Stimulated activated CD8-positive, alpha-beta memory T cell treated with anti-CD3 and anti-CD28 coated beads, Interleukin-7, amount 100 ng/mL, for 1 hour (primary cell): ENCODE measurements at places on chromosomes 12 and 14.

- DNase-seq: no peak
Observed at GRCh38 chr12:57164966-57165625, 17.7 kb upstream of the LRP1-AS start.

DNA sequence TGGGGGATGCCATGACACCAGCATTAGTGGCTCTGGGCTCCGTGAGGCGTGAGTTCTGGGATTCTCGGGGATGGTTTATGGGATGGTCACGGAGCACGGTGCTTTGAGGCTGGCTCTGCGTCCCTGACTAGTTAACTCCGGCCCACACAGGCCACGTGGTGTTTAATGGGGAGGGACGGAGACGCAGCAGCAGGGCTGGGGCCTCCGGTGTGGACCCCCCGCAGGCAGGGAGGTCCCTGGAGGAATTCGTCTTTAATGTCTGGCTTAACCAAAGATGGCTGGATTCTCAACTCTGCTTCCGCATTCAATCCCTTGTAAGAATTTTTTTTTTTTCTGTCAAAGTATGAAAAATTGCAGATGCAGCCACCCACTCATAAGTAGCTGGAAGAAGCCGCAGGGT lies 86.4 kb upstream of the RFLNA start:
- DNase-seq: no peak

GRCh38 chr14:50773632-50774541 lies 57.1 kb downstream of the NIN start:
- DNase-seq: no peak

- no peak for DNase-seq
Observed at GRCh38 chr14:98726585-98727405, 545.2 kb downstream of the BCL11B start.
